Right kidney (tissue), 9 donors: ENCODE measurements at places on chromosomes 6 and 20.

GRCh38 chr20:48265791-48266190 is 480.5 kb upstream of the SULF2 start:
- DNase-seq: no peak

- no peak for DNase-seq
Observed at GRCh38 chr20:25256226-25256859, 8.5 kb downstream of the PYGB start.

GRCh38 chr6:90005048-90005827 is 111.0 kb downstream of the GJA10 start:
- no peak for DNase-seq

- no peak for DNase-seq
Observed at GRCh38 chr20:64006902-64007301, 26.0 kb downstream of the PRPF6 start.

GRCh38 chr6:123625696-123626095 is 11.1 kb downstream of the TRDN start:
- no peak for DNase-seq

DNA sequence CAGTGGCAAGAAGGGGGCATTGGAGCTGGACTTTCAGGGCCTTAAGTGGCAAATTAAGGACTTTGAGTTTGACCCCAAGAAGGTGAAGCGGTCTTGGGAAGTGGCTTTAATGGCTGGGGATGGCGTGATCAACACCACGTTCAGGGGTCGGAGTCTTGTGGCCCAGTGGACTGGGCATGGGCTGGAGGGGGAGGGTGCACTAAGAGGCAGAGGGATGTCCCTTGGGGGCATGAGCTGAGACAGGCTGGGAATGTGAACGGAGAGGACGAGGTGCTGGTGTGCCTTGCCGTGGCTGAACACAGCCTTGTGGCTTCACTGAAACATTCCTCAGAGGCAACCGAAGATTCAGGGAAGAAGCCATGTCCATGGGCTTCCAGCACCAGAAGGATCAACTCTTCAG is 227.0 kb downstream of the SYNDIG1 start:
- DNase-seq: no peak

- DNase-seq: no peak
Observed at GRCh38 chr20:9276966-9277468, 208.1 kb downstream of the PLCB4 start.

DNA sequence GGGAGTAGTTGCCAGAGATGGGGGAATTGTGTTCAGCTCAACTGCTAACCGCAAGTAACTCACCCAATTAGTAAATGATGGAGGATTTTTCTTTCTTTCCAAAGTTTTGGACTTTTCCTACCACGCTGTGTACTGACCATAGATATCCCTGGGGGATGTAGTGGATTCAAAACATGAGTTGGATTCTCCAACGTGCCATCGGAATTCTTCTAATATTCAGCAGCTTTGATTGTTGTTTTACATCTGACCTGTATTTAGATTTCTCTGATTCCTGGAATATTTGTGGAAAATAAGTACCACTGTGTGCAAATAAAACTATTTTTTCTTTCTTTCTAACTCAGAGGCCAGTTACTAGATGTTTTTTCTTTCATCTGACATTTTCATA is 1.1 kb downstream of the CCDC170 start:
- DNase-seq: no peak

GRCh38 chr20:36932476-36933426 is 18.8 kb downstream of the SAMHD1 start:
- no peak for DNase-seq
